Heart right ventricle (tissue), 16 donors: ENCODE measurements at places on chromosomes 7 and 10. TPM values are rescaled to one million over a fixed set of nuclear protein-coding genes. Genes with fewer than 3 reads are reported as not detected.
A peak's percentile ranks its signal among the peaks of the same experiment; 100 is the strongest.

TMEM213 gene
- not detected for total RNA-seq

MEST gene
- 10.0 TPM for total RNA-seq

DNA sequence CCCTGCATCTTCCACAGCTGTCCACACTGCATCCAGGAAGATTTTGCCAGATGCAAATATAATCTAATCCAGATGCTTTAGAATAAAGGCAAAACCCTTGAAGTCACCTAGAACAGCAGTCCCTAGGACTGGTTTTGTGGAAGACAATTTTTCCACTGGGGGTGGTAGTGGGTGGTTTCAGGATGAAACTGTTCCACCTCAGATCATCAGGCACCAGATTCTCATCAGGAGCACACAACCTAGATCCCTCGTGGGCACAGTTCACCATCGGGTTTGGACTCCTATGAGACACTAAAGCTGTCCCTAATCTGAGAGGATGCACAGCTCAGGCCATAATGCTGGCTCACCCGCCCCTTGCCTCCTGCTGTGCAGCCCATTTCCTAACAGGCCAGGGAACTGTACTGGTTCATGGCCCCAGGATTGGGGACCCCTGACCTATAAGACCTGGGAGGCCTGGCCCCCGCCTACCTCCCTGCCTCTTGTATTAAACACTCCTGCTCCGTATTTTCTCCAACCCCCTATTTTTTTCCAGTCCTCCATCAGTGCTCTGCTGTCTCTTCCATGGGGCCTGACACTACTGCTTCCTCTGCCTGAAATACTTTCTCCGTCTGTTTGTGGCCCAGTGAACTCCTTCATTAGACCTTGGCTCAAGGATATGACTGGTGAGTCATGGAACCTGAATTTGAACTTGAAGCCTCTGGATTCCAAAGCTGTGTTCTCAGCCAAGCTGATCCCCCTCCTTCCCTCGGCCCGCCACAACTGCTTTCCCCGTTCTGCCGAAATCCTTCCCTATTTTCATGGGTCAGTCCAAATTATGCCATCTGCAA lies 79.9 kb upstream of the RHEB start:
- peak; percentile 53 for DNase-seq

- peak; percentile 36 for DNase-seq
These were observed 78.1 kb upstream of the TBX20 start for GRCh38 chr7:35331730-35332678.

- DNase-seq: no peak
These were observed 28.0 kb downstream of the VPS26A start for GRCh38 chr10:69151984-69152383.

EPO gene
- not detected for total RNA-seq

CLDN4 gene
- total RNA-seq: 0.14 TPM

- no peak for DNase-seq
These were observed 178.9 kb upstream of the TMEM106B start for GRCh38 chr7:12032146-12032545.

GRCh38 chr10:43389867-43390266 lies 18.4 kb downstream of the FXYD4 start:
- no peak for DNase-seq

HOGA1 gene
- total RNA-seq: 17.0 TPM

COBL gene
- total RNA-seq: 82.1 TPM

NCF1 gene
- total RNA-seq: 6.0 TPM

PTF1A gene
- total RNA-seq: not detected

MOGAT3 gene
- not detected for total RNA-seq

DNA sequence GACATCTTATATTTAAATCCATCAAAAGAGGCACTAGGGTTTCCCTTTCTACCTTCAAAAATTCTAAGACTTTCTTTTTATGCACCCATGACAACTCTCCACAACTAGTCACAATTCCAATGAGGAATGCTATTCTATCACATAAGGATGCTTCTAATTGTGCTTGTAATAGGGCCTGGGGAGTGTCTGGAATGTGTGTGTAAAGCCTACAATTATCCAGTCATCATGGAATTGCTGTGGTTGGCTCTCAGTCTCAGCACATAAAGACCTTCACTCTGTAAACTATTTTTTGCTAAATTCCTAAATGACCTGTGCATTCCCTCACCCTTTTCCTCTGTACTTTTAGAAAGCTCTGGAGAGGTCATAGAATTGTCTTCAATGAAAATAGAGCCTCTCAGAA lies 86.7 kb downstream of the EPDR1 start:
- DNase-seq: no peak

PRR15 gene
- total RNA-seq: 0.49 TPM

- no peak for DNase-seq
These were observed 40.3 kb downstream of the TNPO3 start for GRCh38 chr7:129014501-129015101.

DNA sequence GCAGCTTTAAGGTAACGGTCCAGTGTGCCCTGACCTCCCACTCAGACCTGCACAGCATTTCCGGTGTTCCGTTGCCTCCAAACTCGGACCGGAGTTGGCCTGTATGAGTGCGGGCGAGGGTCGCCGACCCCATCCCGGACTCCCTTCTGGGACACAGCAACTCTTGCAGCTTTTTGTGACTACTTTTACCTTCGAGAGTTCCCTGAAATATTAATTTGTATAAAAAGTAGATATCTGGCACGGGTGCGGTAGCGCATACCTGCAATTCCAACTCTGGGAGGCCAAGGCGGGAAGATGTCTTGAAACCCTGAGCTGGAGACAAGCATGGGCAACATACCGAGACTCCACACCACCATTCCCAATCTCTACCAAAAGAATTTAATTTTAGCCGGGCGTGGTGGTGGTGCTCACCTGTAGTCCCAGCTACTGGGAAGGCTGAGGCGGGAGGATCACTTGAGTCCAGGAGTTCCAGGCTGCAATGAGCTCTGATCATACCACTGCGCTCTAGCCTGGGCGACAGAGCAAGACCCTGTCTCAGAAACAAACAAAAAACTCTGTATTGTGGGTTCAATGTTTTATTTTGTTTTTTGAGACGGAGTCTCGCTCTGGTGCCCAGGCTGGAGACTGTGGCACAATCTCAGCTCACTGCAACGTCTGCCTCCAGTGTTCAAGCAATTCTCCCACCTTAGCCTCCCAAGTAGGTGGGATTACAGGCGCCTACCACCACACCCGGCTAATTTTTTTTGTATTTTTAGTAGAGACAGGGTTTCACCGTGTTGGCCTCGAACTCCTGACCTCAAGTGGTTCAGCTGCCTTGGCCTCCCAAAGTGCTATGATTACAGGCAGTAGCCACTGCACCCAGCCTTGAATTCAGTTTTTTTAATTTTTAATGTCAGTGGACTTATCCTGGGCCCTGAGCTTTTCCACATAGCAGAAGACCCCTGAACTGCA lies 1.1 kb upstream of the PPP1R35 start:
- DNase-seq: no peak

PLEKHS1 gene
- not detected for total RNA-seq

DNA sequence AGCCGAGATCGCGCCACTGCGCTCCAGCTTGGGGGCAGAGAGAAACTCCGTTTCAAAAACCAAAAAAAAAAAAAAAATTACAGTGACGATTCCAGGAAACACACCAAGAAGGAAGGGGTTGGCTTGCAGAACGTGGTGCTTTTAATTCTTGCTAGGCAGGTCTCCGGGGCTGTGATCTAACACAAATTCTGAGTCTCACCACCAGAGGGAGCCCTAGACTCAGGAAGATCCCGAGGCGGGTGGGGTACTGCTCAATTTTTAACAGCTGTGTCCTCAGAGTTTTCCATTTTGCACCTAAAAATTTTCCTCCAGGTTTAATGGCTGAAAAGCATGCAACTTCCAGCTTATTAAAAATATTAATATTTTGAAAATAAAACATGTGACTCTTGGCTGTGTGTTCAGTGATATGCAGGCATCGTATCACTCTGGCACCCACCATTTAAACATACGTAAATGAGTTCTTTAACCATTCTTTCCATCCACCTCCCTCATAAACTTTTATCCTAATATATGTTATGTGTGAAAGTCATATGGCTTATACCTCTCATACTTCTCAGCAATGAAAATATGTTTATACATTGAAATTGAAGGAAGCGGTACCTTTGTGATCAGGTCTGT lies 26.5 kb upstream of the NUB1 start:
- no peak for DNase-seq

DNA sequence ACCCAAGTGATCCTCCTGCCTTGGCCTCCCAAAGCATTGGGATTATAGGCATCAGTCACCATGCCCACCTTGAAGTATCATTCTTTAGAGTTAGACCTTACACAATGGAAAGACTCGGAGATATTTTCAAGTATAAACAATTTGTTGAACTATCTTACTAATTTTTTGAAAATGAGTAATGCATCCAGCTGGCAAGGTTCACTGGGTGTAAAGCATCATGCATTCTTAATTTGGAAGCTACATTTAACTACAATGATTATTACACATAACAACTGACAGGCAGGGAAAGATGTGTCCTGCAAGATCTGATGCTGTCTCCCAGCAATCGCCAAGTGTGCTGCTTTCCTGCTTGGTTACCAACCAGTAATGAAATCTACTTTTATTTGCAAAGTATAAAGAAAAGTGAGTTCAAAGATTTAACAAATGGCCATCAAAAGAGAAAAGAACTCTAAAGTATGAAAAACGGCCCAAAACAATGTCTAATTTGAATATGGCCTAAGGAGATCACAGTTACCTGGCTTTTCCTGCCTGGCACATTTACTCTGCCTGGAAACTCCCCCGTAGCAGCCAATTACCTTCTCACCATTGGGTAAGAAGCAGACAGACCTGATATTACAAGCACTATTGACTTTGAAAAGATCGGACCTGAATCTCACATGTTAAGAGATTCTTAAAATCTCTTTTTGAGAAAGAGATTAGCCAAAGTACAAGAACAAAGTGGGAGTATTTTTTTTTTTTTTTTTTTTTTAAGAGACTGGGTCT lies 59.3 kb upstream of the NMT2 start:
- no peak for DNase-seq

ZNHIT1 gene
- total RNA-seq: 45.4 TPM

BAMBI gene
- total RNA-seq: 25.0 TPM

DNA sequence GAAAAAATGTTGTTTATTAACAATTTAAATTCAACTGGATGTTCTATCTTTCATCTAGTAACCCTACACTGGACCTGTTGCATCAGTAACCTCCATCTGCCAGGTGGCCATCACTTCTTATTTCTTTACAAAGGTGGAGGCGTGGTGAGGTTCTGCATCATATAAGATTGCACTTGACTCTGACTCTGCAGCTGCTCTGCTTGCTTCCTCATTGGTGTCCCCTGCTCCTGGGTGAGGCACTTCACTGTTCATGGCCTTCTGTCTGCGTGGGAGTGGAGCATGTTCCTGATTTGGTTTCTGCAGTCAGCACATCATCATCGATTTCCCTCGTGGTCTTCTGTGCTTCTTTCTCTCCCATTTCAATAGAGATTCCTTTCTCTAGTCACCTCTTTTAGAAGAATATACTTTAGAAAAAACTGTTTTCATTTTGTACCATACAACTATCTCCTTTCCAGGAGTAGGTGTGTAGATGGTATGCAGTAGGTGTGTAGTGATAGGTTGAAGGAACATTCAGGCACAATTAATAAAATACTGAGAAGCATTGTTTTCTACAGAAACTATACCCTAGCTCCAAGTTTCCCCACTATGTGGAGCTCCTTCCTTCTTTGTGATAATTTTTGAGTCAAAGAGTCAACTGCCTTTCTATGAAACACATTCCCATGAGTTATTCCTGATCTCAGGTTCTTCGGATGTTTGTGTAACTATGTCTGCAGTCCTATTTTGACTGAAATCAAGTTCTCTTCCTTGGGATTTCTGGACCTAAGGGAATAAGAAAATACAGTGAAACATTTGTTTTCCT lies 231.7 kb upstream of the CNTNAP2 start:
- no peak for DNase-seq
